Dermis microvascular lymphatic vessel endothelial cell (primary cell): ENCODE measurements at places on chromosomes 12 and 14. TPM values are rescaled to one million over a fixed set of nuclear protein-coding genes. Genes with fewer than 3 reads are reported as not detected.

DNA sequence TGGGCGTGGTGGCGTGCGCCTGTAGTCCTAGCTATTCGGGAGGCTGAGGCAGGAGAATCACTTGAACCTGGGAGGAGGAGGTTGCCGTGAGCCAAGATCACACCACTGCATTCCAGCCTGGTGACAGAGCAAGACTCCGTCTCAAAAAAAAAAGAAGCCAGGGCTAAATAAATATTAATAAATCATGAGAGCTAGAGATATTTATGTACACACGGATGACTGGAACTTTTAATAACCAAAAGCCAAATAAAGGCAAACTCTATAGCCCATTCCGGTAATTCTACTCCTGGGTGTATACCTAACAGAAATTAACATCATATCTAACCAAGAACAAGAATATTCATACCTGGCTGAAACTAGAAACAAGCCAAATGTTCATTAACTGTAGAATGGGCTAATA is 7.7 kb upstream of the TRAFD1 start:
- no peak for DNase-seq

DNA sequence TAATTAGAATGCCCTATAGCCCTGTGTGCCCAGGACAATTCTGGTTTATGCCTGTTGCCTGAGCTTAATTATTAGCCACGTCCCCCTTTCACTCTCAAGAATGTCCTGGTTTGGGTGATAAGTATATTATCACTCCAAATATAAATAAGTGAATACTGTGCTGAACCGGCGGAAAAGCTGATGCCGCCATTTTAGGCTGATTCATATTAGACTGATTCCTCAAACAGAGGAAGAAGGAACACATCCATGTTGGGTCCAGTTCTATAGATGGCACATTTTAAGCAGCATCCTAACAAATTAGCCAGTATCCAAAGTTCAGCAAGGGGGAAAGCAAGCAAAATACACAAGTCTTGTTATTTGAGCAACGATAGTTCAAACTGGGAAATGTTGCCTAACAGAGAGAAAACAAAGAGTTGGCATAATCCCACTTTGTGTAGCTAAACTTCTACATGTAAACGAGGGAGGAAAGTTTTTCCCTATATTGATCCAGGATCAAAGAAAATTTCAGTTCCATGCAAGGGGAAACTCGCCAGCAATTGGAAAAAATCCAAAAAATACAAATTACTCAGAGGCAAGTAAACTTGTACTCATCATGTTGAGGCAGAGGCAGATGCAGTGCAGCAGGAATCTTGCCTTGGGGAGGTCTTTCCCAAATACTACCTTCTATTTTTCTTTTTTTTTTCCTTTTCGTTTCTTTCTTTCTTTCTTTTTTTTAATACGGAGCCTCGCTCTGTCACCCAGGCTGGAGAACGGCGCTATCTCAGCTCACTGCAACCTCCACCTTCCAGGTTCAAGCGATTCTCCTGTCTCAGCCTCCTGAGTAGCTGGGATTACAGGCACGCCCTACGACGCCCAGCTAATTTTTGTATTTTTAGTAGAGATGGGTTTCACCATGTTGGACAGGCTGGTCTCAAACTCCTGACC is 96.2 kb downstream of the ITPR2 start:
- DNase-seq = no peak

GRCh38 chr12:95870897-95871296 is 12.1 kb downstream of the SNRPF start:
- no peak for DNase-seq

DNA sequence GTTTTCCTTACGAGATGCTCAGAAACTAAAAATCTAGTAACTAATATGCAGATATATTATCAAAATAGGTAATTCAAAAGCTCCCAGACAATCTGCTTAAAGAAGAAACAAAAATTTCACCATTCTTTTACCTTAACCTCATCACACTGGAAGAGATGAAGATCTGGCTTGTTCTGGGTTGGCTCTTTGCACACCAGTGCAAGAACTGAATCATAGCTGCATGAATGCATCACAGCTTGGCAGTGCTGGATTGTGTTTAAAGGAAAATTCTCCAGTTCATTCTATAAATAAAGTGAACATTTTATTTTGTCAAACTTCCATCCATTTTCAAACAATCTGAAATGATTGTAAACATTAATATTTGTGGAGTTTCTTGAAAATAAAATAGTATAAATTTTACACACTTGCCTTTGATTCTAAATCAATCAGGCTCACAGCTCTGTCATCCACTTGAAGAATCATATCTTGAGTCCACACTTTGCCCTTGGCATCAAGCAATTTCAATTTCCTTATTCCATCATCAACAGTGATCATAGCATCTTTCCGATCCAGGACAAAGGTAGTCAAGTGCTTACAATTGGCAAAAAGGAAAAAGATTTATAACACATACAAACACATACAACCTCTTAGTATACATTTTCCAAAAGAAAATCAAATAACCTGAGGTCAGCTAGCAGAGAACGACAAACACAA is 119.8 kb downstream of the EPS8 start:
- no peak for DNase-seq

Gene FBXO21
- total RNA-seq = 95.0 and 117 TPM in 2 replicates

Gene CCDC197
- not detected in 2 replicates for total RNA-seq

- DNase-seq = no peak
Measured at GRCh38 chr12:104656383-104656782, 199.6 kb downstream of the CHST11 start.

Gene CLEC1B
- total RNA-seq = not detected in 2 replicates

Gene ALDH1L2
- total RNA-seq = 0.13 TPM in 2 replicates

DNA sequence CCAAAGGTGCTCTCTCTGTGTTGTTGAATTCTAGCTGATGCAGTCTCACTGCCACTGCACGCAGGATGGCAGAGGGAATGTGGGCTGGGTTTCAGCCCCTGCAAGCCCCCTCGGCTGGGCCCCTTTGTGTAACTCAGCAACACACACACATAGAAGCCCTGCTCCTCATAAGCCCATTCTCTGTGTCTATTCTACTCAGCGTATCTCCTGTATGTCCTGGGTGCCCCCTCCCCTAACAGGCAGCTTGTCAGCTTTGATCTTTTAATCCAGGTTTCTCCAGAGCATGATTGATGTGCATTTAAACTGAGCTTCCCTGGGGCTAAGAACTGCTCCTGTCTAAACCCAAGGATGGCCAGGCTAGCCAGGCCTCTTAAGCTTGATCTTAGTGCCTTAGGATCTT is 43.0 kb downstream of the SRRM4 start:
- no peak for DNase-seq

- DNase-seq = no peak
Measured at GRCh38 chr12:124506832-124507153, 60.6 kb downstream of the NCOR2 start.

- DNase-seq = peak; percentile 15
Measured at GRCh38 chr14:37060496-37061260, 111.7 kb downstream of the SLC25A21 start.

DNA sequence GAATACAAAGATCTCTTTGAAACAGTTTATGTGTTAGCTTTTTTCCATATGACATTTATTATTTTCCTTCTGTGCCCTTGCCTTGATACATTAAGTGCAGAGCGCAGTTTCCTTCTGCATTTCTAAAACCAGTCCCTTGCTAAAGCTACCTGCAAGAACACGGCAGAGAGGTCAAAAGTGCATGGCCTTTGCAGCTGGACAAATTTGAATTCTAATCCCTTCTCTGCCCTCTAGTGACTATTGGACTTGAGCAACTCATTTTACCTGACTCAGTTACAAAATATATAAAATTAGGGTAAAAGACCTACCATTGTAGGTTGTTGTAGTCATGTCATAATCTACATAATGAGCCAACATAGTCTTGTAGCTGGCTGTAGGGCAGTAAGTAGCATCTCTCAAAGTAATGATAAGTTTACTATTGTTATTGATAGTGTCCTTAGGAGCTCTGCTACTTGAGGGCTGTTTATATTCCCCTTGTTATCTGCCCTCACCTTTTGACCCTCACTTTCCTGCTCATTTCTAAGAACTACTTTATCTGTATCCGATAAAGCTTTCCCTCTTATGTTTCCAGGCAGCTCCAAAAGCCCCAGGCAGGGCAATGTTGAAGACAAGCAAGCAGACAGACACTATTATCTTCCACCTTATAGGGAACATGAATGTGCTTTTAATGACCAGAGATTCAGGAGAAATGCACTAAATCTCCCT is 120.0 kb upstream of the PDZRN4 start:
- no peak for DNase-seq

- DNase-seq = no peak
Measured at GRCh38 chr12:72036393-72036792, 97.7 kb downstream of the TPH2 start.

DNA sequence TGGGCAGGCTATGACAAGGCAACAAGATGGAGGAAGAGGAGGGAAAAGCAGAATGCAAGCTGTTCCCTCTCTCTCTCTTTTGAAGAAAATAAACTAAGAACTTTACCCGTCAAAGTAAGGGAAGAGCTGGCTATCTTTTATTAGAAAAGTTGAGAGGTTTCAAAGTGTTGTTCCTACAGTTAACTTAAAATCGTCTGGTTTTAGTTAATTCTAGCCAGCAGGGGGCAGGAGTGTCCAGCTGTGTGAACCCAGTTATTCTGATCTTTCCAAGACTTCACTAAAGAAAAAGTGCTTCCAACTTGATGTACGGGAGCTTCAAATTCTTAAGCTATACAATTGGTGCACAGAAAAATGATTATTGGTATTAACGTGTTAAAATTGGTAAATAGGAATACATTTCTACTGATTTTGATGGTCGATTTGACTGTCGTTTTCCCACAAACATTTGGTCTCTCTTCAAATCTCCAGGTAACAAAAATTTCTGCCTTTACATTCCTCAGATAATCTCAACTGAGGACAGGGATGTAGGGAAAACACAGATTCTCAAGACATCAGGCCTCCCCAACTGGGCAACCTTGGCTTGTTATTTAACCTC is 28.4 kb upstream of the MON2 start:
- DNase-seq = peak; percentile 24

DNA sequence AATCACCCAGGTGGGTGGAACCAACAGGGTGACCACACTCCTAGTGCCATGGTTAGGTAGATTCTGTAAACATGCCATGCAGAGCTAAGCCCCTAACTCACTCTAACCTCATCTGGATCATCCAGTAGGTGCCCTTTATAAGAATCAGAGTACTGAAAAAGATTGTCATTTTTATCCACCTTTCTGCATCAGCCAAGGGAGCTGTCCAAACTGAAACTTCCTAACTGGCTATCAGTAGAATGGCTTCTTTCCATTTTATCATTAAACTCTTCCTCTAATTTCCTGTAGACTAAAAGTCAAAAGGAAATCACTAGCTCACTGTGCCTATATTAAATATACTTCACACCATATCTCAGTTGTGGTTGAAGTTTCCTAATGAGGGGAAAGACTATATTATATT is 6.5 kb downstream of the KCNK10 start:
- no peak for DNase-seq

DNA sequence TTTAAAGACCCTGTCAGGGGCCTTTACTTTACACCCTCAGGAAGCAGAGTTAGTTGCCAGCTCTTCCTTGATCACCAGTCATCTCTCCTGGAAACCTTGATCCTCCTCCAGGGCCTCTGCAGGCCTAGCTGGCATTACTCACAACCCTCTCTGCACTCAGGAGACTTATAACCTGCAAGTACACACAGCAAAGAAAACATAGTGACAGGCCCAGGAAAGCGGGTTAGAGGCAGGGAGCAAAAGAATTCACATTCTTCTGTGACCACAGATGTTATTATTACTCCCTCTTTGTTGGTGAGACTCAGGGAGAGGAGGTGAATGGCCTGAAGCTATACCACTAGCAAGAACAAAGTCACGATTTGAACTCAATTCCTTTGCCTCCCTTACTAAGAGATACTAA is 87.4 kb downstream of the OR11H12 start:
- DNase-seq = no peak

Gene MEG3
- 1.2 and 10.1 TPM in 2 replicates for total RNA-seq

DNA sequence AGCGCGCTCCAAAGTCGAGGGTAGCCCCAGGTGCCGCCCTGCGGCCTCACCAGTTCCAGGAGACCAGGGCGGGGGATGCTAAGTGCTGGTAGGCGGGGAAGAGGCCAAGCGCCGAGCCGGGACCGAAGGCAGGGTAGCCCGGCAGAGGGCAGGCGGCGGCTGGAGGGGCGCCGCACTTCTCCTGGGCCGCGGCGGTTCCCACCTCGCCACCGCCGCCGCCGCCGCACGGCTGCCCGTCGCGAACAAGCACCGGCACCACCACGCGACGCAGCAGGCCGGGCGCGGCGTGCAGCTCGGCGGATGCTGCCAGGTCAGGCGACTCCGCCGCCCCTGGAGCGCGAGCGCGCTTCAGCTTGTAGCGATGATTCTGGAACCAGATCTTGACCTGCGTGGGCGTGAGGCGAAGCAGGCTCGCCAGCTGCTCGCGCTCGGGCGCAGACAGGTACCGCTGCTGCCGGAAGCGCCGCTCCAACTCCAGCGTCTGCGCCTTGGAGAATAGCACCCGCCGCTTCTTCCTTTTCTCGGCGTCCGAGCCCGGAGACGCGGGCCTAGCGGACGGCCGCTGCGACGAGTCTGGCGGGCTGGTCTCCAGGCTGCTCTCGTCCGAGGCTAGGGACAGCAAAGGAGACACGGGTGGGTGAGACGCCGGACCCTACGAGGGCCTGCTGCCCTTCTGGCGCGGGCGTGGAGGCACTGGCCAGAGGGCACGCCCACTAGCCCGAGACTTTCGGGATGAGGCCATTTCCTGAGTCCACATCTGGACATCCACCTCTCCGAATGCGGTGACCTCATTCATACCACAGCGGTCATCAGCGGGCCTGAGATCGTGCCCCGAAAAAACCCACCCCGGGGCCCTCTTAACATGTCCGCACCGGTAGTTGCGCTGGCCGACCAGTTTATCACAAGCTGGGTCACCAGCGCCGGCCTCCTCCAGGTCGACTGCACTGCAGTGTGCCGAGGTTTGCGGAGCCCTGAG is 1.3 kb downstream of the NKX2-8 start:
- peak; percentile 19 for DNase-seq

Gene KRT5
- under 0.01 and 0.13 TPM in 2 replicates for total RNA-seq

GRCh38 chr12:94333396-94333795 is 126.3 kb downstream of the CEP83 start:
- no peak for DNase-seq

GRCh38 chr12:2286461-2287131 is 233.8 kb downstream of the CACNA1C start:
- DNase-seq = no peak

DNA sequence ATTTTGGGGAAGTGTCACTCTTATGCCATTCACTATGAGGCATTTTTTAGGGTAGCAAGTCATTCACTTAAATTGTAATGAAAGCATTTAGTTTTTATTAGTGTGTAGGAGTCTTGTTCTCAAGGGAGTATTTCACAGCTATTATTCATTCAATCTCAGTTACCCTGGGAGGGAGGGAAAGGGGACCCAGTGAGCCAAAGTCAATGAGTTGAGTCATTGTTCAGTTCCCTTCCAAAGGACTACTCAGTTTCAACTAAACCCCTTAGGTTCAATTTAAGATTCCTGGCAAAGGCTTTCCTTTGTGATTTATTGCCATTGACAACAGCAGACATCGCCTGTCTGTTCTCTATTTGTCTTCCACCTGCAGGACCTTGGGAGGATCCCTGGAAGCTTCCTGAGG is 29.3 kb upstream of the RASSF8 start:
- no peak for DNase-seq

DNA sequence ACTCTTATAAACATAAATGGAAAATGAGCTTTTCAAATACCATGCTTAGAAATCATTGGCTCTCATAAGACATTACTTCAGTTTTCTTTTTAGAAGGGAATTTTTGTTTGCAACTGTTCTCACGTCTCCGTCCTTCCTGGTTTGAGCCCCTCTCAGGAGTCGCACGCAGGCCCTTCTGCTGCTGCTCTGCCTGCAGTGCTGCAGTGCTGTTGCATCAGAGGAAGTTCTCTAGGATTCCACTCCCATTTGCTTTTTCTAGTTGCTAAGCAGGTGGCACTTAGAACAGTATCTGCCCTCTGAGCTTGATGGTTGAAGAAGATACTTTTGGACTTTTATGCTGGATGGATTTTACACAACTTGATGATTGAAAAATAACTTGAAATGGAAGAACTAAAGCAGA is 70.8 kb downstream of the SCN8A start:
- no peak for DNase-seq
